ENCODE measurements at places on chromosomes 2 and 18. TPM values are rescaled to one million over a fixed set of nuclear protein-coding genes. Genes with fewer than 3 reads are reported as not detected.

The SCYGR3 gene
- total RNA-seq: not detected

The MFSD2B gene
- total RNA-seq: 0.29 TPM

The RFX8 gene
- total RNA-seq: 1.0 TPM

The CDKL4 gene
- not detected for total RNA-seq

The TFPI gene
- total RNA-seq: 0.59 TPM

The RIT2 gene
- not detected for total RNA-seq

The EIF4E2 gene
- 82.9 TPM for total RNA-seq

The DSG1 gene
- total RNA-seq: not detected

The CFC1 gene
- total RNA-seq: 1.8 TPM

The RAD51AP2 gene
- total RNA-seq: not detected

The PJVK gene
- 2.0 TPM for total RNA-seq

The VIL1 gene
- total RNA-seq: not detected

The CXCR1 gene
- total RNA-seq: not detected

The TRAF3IP1 gene
- total RNA-seq: 10.3 TPM

The DYNAP gene
- total RNA-seq: not detected

The PLB1 gene
- total RNA-seq: not detected

The SPEG gene
- total RNA-seq: 92.9 TPM

The ATOH8 gene
- total RNA-seq: 9.0 TPM

The CRYGC gene
- not detected for total RNA-seq

The TPGS2 gene
- 166 TPM for total RNA-seq

The DLX1 gene
- total RNA-seq: 0.61 TPM

The ALPG gene
- 2.4 TPM for total RNA-seq

The LYPD6B gene
- 0.69 TPM for total RNA-seq

The SERPINB4 gene
- total RNA-seq: not detected

The TM4SF20 gene
- total RNA-seq: not detected

The ACMSD gene
- not detected for total RNA-seq

The BABAM2 gene
- total RNA-seq: 29.9 TPM

The NFATC1 gene
- 5.3 TPM for total RNA-seq

Data from glutamatergic neuron (in vitro differentiated cells).